ENCODE measurements at places on chromosomes 3 and 15.

- DNase-seq = no peak
Measured at GRCh38 chr3:78781351-78781750, 986.4 kb downstream of the ROBO1 start.

DNA sequence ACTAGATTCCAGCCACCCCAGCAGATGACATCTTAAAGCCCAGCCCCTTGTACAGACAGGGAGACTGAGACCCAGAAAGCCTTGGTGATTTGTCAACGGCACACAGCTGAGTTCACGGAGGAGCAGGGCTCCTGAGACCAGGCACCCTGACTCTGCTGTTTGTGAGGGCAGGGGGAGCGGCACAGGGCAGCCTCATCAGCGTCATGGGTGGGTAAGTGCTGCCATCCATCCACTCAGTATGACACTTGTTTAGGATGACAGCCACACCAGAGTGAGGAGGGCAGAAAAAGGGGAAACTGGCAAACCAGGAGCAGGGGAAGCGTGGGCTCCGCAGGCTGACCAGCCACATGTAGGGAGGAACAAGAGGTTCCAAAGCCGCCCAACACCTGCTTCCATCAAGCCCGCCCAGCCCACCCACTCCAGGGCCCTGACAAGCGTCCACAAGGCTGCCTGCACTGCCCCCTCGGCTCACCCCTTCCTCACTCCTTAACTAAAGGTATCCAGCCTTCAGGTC, 19.9 kb downstream of the RBPMS2 start:
- no peak for DNase-seq

GRCh38 chr3:177610686-177611633, 413.7 kb upstream of the TBL1XR1 start:
- no peak for DNase-seq

GRCh38 chr15:68252925-68253534, 23.5 kb upstream of the CLN6 start:
- no peak for DNase-seq

GRCh38 chr3:195083659-195084058, 187.3 kb downstream of the XXYLT1 start:
- DNase-seq = no peak

- DNase-seq = no peak
Measured at GRCh38 chr3:189170559-189170958, 1.2 kb upstream of the TPRG1 start.

DNA sequence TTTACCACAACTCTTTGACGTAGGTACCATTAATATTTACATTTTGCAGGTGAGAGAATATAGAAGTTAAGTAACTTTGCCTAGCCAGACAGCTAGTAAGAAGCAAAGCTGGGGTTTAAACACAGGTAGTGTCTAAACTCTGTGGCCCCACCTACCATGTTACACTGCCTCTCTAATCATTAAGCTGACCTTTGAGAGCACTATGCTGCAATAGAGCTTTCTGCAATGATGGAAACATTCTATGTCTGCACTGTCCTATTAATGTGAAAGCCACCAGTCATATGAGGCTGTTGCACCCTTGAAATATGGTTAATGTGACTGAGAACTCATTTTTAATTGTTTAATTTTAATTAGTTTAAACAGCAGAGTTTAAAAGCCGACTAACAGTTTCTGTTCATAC, 6.3 kb upstream of the RARB start:
- DNase-seq = no peak
